ENCODE measurements at places on chromosomes 6 and 20. TPM values are rescaled to one million over a fixed set of nuclear protein-coding genes. Genes with fewer than 3 reads are reported as not detected.
A peak's percentile ranks its signal among the peaks of the same experiment; 100 is the strongest.

DNA sequence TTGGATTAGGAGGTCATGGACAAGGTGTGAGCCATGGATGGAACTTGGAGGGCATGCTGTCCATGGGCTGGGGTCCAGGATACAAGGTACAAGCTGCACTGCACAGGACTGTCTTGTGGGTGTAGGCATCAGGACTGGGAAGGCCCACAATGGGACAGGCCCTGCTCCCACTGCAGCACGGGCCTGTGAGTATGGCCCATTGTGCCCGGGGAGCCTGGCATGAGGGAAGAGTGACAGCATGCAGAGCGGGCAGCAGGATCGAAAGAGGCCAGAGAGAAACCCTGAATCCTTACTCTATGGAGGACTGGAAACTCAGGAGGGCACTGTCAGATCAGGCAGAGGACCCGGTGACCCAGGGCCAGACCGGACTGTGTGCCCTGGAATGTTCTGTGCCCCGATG is 211.3 kb downstream of the PREX1 start:
- DNase-seq: no peak

DNA sequence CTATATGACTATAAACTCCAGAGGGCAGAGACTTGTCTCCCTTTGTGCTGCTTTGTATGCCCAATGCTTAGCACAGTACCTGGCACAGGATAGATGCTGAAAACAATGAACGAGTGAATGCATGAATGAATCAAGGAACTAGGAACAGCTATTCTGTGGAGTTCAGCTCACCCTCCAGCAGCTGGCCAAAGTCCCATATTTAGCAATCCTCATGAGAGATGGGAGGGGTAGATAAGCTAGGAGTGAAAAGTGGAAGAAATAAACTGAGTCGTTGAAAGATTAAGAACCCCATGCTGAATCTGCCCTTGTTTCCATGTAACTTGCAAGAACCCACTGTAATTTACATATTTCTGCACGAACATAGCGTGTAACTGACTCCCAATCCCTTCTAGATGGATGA is 106.5 kb downstream of the MAFB start:
- no peak for DNase-seq

DNA sequence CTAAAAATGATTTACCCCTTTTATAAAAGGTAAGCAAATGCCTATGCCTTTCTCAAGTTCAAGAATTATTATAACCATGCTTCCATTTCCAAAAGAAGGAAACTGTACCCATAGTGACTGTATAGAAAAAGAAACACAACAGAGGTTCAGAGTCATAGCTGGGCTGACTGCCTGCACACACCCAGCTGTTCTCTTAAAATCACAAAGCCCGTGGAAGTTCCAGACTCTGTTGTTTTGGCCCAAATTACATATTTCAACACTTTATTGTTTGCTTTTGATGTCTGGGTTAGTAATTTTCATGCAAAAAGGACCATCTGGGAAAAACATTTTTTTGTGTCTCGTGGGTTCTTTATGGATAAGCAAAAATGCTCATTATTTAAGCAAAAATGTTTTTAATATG is 99.2 kb downstream of the LCA5 start:
- DNase-seq: peak; percentile 51

GRCh38 chr6:47403801-47404200 is 73.8 kb upstream of the CD2AP start:
- no peak for DNase-seq

DNA sequence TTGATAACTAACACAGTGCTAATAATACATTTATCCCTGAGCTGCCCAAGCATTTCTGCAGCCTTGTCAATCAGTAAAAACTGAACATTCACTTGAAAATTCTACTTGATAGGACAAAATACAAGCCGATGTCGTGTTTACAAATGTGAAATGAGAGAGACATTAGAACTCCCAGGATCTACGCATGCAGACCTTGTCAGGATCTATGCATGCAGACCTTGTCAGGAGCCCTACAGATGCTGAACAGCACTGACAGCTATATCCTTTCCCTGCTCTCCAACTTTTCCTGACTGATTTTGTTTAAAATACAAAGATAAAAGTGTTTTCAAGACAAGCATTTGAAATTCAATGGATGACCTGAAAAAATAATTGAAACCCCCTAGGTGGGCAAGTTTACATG is 28.9 kb downstream of the INSM1 start:
- DNase-seq: no peak

DNA sequence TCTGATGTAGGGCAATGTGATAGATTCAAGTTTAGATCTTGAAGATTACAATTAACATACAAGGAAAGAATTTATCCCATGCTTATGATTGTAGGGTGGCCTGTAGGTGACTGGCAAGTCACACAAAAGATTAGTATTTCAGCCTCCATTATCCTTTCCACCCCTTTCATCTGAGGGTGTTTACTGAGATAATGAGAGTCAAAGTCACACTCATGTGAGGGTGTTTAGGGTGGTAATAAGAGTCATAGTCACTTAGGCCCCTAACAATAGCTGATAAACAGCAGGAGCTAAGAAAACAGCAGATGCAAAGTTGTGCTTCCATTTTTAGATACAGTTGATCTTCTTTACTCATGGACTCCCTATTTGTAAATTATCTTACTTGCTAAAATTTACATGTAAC is 11.4 kb downstream of the FAM184A start:
- no peak for DNase-seq

DNA sequence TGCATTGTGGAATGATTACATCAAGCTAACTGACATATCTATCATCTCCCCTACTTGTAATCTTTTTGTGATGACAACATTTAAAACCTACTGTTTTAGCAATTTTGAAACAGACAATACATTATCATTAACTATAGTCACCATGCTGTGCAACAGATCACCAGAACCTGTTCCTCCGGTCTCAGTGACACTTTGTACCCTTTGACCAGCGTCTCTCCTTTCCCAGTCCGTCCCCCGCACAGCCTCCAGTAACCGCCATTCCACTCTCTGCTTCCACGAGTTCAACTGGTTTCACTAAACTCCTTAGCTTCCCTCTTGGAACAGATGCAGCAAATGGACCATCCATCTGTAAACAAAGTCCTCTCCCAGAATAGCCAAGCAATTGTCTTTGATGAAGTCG is 21.8 kb downstream of the LRP11 start:
- no peak for DNase-seq

DNA sequence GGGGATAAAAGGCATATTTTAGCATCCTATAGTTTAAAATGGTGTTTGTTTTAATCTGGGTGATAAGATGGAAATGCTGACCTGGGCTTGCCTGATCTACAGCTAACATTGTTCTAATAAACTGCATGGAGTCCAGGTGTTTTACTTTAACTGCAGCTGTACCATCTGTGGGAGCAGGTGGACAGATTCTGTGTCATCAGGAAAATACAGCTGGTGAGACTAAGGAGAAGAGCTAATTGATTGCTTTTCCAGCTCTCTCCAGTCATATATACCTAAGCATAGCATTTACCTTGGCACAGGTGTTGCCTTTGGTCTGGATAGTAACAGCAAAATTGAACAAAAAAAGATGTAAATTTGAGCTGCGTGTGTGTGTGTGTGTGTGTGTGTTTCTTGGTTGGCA is 31.6 kb downstream of the CBFA2T2 start:
- no peak for DNase-seq

DNA sequence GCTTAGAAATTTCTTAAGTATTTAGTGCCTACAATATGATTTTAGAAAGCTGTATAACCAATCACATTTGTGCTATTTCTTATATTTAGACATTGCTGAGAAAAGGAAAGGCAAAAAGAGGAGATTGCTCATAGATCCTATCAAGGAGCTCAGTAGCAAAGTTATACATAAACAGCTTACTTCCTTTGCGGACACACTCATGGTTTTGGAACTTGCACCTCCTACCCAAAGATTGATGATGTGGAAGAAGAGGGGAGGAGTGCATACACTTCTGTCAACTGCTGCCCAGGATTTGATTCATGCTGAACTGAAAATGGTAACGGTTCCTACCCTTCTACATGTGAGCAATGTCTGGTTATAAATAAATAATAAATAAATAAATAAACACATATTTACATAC is 16.7 kb downstream of the RAD21L1 start:
- no peak for DNase-seq

DNA sequence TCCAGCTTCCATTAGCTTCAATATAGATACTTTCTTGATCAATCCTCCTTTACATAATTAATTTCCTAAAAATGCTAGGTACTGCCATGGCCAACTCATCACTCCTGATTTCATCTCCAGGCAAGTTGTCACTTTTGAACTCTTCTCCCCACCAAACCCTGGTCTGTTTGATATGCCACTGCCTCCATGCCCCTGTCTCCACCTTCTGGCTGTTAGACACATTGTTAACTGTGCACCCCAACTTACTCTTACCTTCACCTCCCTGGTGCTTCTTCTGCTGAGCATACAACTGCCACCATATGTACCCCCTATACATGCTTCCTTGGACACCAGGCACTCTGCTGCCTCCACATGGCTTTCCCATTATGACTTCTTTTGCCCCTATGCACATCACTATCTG is 21.9 kb upstream of the AIG1 start:
- DNase-seq: no peak

DNA sequence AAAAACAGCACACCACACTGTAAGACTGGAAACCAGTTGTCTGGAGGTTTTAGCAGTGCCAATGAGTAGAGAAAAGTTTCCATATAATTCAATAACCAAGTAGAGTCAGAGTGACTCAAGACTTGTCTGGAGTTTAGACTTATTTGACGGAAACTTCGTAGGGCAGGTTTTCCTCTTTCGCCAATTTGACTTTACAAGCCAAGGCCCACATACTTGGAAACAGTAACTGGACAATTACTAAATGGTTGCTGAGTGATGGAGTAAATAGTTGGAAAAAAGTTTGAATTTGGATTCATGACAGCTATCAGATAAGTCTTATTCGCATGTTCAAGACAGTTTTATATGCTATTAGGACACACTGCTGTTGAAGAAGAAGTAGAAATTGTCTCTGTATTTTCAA is 48.1 kb upstream of the CTAGE9 start:
- DNase-seq: no peak

- DNase-seq: no peak
Measured at GRCh38 chr20:63980317-63980805, 571 bp upstream of the PRPF6 start.

- no peak for DNase-seq
Measured at GRCh38 chr6:73227606-73228255, 2.4 kb upstream of the KHDC1L start.

DNA sequence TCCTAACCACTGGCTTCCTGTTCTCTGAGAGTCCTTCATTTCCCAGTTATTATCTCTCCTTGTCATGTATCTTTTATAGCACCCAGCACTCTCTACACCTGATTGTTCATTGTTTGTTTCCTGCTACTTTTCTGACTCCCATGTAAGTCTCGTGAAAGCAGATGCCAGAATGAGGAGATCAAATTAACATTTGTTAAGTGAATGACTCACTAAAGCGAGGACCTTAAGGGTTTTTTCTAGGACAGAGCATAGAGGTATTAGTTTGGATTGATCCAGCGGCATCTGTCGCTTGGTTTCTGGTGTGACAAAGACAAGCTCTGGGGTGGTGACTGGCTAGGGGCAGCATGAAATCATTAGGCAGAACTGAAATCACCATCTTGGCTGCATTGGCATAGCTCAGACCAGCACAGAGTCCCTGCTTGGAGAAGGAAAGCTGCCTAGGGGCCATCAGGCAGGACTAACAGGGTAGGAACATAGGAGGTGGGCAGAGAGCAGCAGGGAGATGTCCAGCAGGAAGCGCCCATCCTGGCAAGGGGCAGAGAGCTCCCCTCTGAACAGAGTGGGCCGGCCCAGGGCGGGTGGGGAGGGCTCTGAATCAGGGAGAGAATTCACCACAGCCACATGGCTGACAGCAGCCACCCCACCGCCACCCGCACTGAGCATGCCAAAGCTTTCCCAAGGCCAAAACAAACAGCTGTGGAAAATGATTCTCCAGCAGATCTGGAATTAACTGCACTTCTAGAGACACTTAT is 97.1 kb upstream of the CEP85L start:
- peak; percentile 7 for DNase-seq

GRCh38 chr6:46128476-46128875 is 1.3 kb upstream of the ENPP4 start:
- DNase-seq: no peak

- no peak for DNase-seq
Measured at GRCh38 chr20:33651562-33652048, 10.5 kb upstream of the C20orf144 start.

- DNase-seq: peak; percentile 18
Measured at GRCh38 chr6:43009124-43009523, 4.6 kb downstream of the MEA1 start.

GRCh38 chr6:46440641-46441040 is 50.6 kb downstream of the RCAN2 start:
- DNase-seq: no peak

- no peak for DNase-seq
Measured at GRCh38 chr6:159646733-159647132, 46.3 kb downstream of the SOD2 start.

GRCh38 chr6:38364127-38364526 is 275.6 kb downstream of the BTBD9 start:
- no peak for DNase-seq

DNA sequence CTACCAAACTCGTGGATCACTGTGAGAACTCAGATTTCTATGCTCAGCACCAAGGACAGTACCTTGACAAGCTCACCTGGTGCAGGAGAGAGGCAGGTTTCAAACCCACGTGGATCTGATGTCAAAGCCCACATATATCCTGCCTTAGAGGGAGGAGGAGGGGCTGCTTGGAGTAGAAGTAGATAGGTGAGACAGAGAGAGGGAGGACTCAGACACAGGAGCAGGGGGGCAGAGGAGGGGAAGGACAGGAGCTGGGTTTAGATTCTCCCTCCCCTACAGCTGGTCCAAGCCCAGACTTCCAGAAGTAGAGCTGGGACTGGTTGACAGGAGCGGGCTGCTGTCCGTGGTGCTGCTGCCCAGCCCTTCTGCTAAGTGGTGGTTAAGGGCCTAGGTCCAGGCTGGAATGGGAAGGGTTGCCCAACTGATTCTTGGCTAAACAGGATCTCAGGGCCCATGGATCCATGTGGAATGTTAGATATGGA is 77.5 kb downstream of the CDH22 start:
- peak; percentile 42 for DNase-seq

The PCMTD2 gene
- total RNA-seq: 87.0 TPM

The FNDC1 gene
- 13.8 TPM for total RNA-seq

The DEFB124 gene
- not detected for total RNA-seq

The MUC21 gene
- total RNA-seq: not detected

The GSTA3 gene
- not detected for total RNA-seq

The TMEM74B gene
- 0.63 TPM for total RNA-seq

The SLPI gene
- 47.2 TPM for total RNA-seq

The DSP gene
- total RNA-seq: 176 TPM

The CRISP2 gene
- total RNA-seq: 0.39 TPM

The PRPH2 gene
- total RNA-seq: 4.7 TPM

The TMX4 gene
- 63.8 TPM for total RNA-seq

The MKKS gene
- 27.2 TPM for total RNA-seq

The LRP11 gene
- 76.8 TPM for total RNA-seq

The PRL gene
- total RNA-seq: not detected

The LPA gene
- 0.45 TPM for total RNA-seq

Data from thyroid gland (tissue), 4 donors.